ENCODE measurements at places on chromosomes 5 and 9.

GRCh38 chr5:74631081-74631953 is 9.2 kb downstream of the ENC1 start:
- peak; percentile 59 for DNase-seq

- DNase-seq: no peak
Observed at GRCh38 chr5:3187771-3188425, 407.7 kb upstream of the IRX1 start.

DNA sequence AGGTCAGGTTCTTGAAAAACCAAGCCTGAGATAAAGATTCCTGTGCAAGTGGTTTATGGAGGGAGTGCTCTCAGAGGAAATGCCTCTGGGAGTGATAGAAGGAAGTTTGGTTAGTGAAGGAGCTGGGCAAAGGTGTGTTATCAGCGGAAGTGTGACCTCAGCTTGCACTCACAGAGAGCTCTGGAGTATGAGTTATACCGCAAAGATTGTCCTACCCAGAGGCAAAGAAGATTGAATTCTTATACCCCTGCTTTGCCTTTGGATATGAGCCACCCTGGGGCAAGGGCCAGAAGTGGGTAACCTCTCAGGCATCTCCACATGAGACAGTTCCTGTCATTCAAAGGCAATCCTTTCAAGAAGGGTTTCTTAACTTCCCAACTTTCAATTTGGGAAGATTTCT is 145.6 kb downstream of the MUSK start:
- DNase-seq: no peak

- DNase-seq: no peak
Observed at GRCh38 chr9:127873223-127873691, 4.2 kb downstream of the AK1 start.

DNA sequence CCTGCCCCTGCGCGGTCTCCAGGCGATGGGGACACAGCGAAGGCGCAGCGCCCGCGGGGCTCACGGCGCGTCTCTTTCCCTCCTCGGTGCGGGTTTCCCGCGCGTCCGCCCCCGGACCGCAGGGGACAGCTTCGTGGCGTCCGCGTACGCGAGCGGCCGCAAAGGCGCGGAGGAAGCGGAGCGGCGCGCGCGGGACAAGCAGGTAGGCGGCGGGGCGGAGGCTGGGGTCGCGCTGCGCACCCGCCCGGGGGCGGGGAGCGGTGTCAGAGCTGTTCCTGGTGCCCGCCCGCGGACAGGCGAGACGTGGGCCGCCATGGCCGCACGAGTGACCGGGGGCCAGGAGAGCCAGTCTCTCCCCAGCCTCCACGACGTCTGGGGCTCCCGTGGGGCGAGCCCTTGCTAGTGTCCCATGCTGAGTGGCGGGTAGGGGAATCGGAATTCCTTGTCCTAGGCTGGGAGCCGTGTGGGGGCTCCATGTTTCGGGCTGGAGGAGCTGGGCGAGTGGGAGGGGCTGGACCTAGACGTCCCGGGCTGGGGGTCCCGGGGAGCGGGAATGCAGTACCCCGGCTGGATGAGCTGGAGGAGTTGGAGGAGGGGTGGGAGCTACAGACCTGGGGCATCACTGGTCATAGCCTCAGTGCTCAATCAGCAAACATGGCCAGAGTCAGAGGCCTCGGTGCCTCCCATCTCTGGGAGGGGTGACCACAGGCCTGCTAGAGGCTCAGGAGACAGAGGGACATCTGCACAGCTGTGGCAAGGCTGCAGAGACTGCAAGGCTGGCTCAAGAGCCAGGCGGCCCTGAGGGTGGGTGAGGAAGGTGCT is 968 bp downstream of the NKD2 start:
- DNase-seq: no peak

DNA sequence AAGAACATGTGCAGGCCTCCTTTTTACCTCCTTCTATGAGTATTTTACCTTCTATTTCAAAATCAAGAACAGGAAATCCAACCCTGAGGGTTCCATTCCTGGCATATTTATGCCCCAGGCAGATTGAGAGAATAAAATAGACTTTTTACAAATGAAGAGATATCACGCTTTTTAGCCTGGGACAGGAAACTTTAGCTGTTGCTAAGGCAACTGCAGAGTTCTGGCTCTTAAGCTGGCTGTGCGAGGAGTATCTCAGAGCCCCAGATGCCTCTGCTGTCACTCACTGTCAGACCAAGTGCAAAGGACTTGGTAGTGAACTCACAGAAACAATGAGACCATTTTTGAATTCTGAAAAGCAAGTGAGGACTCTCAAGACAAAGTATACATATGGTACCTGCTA is 69.5 kb upstream of the HSPB3 start:
- DNase-seq: no peak

DNA sequence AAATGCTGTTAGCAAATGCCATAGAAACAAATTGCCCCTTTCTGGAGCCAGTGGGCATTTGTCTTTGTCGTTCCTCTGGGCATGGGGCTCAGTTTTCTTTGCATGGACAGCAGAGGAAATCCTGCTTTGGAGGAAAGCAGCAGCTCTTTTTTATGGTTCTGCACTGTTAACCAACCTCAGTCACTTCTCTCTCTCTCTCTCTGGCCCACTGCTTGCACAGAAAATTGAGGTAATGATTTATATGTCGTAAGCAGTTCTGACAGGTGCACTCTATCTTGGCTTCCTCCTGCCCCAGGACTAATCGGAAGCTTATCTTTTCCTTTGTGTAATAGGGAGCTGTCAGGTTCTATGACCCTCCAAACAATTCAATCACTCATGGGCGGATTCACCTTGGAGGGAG is 159.6 kb upstream of the GPR151 start:
- DNase-seq: no peak

GRCh38 chr5:2382776-2383697 is 368.4 kb downstream of the IRX2 start:
- no peak for DNase-seq

DNA sequence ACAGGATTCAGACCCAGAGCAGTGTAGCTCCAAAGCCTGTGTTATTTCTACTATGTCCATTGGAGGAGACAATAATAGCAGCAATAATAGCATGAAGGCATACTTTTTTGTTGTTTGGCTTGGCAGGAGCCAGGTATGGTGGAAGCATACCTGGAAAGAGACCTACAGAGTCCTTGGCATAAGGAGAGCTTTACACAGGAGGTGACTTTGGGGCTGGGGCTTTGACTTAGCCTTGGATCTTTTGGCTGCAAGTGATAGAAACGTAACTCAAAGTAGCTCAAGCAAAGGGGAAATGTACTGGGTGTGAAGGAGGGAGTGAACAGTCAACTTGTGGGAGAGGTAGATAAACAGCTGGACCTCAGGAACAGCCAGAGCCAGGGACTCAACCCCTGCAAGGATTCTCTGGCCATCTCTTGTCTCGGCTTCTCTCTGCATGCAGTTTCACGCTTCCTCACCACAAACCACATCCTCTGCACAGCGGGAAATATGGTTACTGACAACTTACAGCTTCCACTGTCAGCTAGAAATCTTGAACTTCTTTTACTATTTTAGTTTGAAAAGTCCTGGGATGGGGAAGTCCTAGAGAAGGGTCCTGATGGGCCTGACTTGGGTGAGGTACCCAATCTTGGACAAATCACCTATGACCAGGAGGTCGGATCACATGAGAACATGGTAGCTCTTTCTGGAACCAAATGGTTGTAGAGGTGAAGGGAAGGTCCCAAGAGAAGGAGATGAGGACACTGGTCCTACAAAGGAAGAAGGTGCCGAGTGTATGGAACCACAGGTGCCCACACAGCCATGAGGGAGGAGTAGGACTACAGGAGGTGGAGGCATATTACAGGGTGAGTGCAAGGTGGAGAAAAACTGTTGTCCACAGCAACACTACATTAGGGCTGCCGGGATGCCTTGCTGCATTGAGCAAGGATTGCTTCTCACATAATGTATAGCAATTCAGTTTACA is 47.0 kb upstream of the TGFBR1 start:
- peak; percentile 62 for DNase-seq

GRCh38 chr5:143166090-143166489 is 237.4 kb downstream of the NR3C1 start:
- DNase-seq: no peak

- DNase-seq: no peak
Observed at GRCh38 chr5:74341221-74341620, 299.3 kb downstream of the ENC1 start.

DNA sequence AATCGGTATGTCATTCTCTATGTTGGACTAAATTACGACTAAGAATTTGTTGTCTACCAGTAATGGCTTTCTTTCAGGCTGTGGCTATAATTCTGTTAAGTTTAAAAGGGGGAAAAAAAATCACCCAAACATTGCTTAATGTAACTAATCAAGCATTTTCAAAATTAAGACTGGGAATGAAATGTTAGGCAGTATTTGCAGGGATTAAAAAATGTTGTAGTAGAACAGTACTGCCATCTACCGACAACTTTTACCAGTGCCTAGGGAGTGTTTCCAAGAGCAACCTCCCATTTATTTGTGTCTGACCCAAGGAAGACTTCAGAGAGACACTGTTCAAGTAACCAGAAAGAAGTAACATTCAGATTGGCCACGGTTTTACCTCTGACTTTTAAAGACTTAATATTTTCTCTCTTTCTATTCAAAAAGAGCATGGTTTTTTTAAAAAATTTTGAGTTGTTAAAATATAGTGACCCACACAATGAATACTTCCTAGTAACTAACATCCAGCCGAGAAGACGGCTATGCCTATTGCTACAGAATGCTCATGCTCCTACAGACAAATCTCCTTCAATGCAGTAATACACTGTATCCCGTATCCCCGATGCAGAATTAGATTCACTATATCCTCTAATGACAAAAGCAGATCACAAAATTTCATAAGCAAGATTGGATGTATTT is 92.4 kb downstream of the ARL15 start:
- DNase-seq: peak; percentile 13

DNA sequence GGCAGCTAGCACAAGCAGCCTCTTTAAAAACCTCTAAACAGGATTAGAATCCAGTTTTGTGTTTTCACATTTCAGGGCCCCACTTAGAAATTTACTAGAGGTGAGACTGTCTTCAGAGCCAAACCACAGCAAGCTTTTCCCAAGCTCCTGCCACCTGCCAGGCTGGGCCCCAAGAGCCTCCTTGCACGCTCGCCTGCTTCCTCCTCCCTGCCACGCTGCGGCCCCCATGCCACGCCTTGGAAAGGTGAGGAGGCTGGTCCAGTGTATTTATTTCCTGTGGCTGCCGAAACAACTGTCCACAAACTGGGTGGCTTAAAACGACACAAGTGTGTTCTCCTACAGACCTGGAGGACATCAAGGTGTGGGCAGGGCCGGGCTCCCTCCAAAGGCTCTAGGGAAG is 43.4 kb downstream of the NKX2-5 start:
- no peak for DNase-seq

- no peak for DNase-seq
Observed at GRCh38 chr5:171997011-171997410, 9.4 kb downstream of the FBXW11 start.

DNA sequence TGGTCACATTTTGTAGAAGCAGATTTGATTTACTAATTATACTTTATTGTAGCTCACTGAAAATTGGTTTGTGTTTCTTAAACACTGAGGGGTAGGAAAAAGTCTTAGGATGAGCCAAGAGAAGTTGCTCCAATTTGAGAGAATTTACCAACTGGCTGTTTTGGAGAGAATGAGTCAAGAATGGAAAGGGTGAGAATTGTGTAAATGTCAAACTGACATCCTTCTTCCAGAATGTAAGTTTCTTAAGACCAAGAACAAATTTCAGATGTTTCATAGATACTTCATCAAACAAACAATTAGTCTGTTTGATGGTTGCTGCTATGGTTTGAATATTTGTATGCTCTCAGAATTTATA is 106.2 kb upstream of the TXNDC8 start:
- no peak for DNase-seq

DNA sequence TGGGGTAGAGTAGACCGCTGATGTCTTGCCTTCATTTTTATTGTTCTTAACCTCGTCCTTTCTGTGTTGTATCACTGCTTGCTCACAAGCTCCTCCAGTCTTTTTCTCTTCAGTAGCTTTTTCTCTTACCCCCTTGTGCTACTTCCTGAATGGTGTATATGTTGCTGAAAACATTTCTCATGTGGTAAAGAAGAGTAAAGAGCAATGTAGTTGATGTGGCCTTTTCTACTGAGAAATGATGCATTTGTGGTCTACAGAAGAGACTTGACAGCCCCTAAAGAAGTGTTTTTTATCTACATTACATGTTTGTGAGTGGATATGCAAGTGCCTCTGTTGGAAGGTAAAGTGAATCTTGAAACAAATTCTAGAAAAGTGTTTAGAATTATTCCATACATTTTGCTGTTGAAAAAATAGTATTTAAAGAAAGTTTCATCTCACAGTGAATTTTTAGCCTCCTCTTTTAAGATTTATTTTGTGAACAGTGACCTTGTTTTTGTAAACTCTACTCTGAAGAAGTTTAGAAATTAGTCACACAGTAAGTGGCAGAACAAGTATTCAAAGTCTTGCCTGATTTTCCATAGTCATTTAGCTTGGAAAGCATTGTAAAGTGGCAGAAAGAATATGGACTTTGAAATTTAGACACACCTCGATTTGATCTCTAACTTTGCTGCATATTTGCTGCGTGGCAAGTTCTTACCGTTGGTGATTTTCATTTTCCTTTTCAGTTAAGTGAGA is 17.4 kb downstream of the CDC42SE2 start:
- DNase-seq: peak; percentile 40

- DNase-seq: no peak
Observed at GRCh38 chr9:89661391-89661949, 56.7 kb downstream of the GADD45G start.

GRCh38 chr5:36029914-36030313 is 36.8 kb downstream of the UGT3A2 start:
- no peak for DNase-seq

DNA sequence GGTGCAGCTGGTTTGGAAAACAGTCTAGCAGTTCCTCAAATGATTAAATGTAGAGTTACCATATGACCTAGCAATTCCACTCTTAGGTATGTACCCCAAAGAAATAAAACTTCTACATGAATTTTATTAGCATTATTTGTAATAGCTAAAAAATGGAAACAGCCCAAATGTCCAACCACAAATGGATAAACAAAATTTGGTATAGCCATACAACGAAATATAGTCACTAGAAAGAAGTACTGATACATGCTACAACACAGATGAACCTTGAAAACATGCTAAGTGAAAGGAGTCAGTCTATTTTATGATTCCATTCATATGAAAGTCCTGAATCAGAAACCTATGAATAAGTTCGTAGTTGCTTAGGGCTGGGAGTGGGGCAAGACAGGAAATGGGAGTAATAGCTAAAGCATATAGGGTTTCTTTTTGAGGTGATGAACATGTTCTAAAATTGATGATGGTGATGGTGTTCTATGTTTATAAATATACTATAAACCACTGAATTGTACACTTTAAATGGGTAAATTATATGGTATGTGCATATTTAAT is 6.3 kb downstream of the GDF9 start:
- no peak for DNase-seq

GRCh38 chr9:83992901-83993300 is 12.3 kb downstream of the RMI1 start:
- no peak for DNase-seq

- no peak for DNase-seq
Observed at GRCh38 chr9:36007852-36008251, 28.9 kb upstream of the RECK start.

GRCh38 chr5:65423623-65424022 is 58.1 kb downstream of the ADAMTS6 start:
- no peak for DNase-seq

- no peak for DNase-seq
Observed at GRCh38 chr9:14180093-14180959, 133.6 kb downstream of the NFIB start.

All from GM13976 (cell line).